ENCODE measurements at places on chromosomes 16 and 17.

- peaks cover 9% of the 10 kb centered on the region for H3K4me1 ChIP-seq
- peaks cover 16% of the 10 kb centered on the region for H3K36me3 ChIP-seq
- H3K27me3 ChIP-seq = no peaks in the 10 kb centered on the region
- peak; percentile 33 for DNase-seq
- H3K4me3 ChIP-seq = peak overlapping the region; percentile 74
Measured at GRCh38 chr17:29291163-29291752, 2.7 kb downstream of the NUFIP2 start.

DNA sequence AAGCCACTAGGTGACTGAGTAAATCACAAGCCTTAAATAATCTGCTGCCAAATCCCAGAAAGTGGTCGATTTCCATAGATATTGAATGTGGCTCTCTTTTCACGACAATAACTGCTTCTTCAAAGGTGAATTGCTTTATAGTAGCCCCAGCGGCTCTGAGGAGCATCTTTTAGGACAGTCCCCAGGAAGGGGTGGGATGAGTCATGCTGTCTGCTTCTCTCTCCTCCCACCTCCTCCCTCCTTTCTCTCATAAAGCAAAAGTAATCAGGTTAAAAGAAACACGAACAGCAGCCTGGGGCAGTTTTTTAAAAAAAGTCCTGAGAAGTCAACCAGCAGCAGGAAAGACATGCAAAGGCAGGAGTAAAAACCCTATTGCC lies 1.8 kb downstream of the KIAA0513 start:
- DNase-seq = no peak
- no peak overlapping the region for H3K27ac ChIP-seq
- no peaks in the 10 kb centered on the region for H3K36me3 ChIP-seq
- H3K4me3 ChIP-seq = no peak overlapping the region
- peaks cover 18% of the 10 kb centered on the region for H3K4me1 ChIP-seq

- H3K36me3 ChIP-seq = no peaks in the 10 kb centered on the region
- H3K27me3 ChIP-seq = no peaks in the 10 kb centered on the region
- H3K4me1 ChIP-seq = peaks cover 52% of the 10 kb centered on the region
- H3K4me3 ChIP-seq = no peak overlapping the region
- H3K27ac ChIP-seq = no peak overlapping the region
Measured at GRCh38 chr17:17019891-17020456, 22.3 kb upstream of the MPRIP start.

- no peak overlapping the region for H3K4me3 ChIP-seq
- peaks cover 7% of the 10 kb centered on the region for H3K36me3 ChIP-seq
- H3K27ac ChIP-seq = no peak overlapping the region
- H3K4me1 ChIP-seq = no peaks in the 10 kb centered on the region
Measured at GRCh38 chr17:30199600-30199999, 35.9 kb downstream of the SLC6A4 start.

GRCh38 chr17:7550344-7550743 lies 1.5 kb downstream of the TNFSF12 start:
- peaks cover 24% of the 10 kb centered on the region for H3K4me1 ChIP-seq
- no peaks in the 10 kb centered on the region for H3K36me3 ChIP-seq
- DNase-seq = no peak
- no peaks in the 10 kb centered on the region for H3K27me3 ChIP-seq

DNA sequence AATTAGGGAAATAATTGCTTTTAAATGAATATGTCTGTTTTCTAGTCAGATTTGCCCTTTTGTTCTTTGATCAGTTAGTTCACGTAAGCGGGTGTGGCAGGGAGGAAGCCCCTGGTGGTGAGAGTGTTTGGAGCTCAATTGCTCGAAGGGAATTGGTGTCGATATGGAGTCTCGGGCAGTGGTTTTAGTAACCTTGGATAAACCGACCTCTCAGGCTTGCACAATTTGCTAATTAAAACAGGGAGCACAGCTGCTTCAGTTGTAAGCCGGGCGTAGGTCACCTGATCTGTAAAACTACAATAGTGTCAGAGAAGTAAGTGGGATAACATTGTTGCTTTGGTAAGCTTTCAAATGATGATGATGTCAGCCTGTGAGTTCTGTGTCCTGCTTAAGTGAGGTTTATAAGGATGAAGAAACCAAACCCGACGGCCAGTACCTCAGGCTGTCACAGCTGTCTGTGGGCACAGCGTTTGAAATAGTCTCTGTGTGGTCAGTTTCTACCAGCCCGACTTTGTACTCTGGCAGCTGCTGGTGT lies 2.9 kb downstream of the ZNF750 start:
- no peak for DNase-seq
- H3K27ac ChIP-seq = peak overlapping the region; percentile 13
- peaks cover 5% of the 10 kb centered on the region for H3K36me3 ChIP-seq
- H3K4me1 ChIP-seq = peaks cover 16% of the 10 kb centered on the region
- no peak overlapping the region for H3K4me3 ChIP-seq

GRCh38 chr16:75343286-75343685 lies 90.0 kb downstream of the CFDP1 start:
- H3K4me3 ChIP-seq = no peak overlapping the region
- peaks cover 6% of the 10 kb centered on the region for H3K36me3 ChIP-seq
- DNase-seq = no peak
- H3K4me1 ChIP-seq = peaks cover 30% of the 10 kb centered on the region
- no peak overlapping the region for H3K27ac ChIP-seq
- no peaks in the 10 kb centered on the region for H3K27me3 ChIP-seq

All from large intestine (tissue), 12 donors.